ENCODE measurements at places on chromosomes 2 and 18. TPM values are rescaled to one million over a fixed set of nuclear protein-coding genes. Genes with fewer than 3 reads are reported as not detected.

The ZDBF2 gene
- 12.0 TPM for total RNA-seq

The RAB1A gene
- 58.5 TPM for total RNA-seq

The ARL5A gene
- total RNA-seq = 21.9 TPM

The DNAJC5G gene
- under 0.01 TPM for total RNA-seq

The IL1A gene
- not detected for total RNA-seq

The KCNJ3 gene
- 4.2 TPM for total RNA-seq

The FAM117B gene
- total RNA-seq = 2.1 TPM

The TMEM247 gene
- total RNA-seq = not detected

The ECEL1 gene
- 1.0 TPM for total RNA-seq

The NR4A2 gene
- 0.52 TPM for total RNA-seq

The CXCR1 gene
- total RNA-seq = 0.52 TPM

The ATP6V1C2 gene
- under 0.01 TPM for total RNA-seq

The TCF4 gene
- total RNA-seq = 205 TPM
